ENCODE measurements at places on chromosomes 6 and 20.
A peak's percentile ranks its signal among the peaks of the same experiment; 100 is the strongest.

- DNase-seq = no peak
Measured at GRCh38 chr6:75280131-75280855, 4.3 kb downstream of the TMEM30A start.

GRCh38 chr20:57991211-57991881 lies 237.1 kb downstream of the ANKRD60 start:
- DNase-seq = no peak

DNA sequence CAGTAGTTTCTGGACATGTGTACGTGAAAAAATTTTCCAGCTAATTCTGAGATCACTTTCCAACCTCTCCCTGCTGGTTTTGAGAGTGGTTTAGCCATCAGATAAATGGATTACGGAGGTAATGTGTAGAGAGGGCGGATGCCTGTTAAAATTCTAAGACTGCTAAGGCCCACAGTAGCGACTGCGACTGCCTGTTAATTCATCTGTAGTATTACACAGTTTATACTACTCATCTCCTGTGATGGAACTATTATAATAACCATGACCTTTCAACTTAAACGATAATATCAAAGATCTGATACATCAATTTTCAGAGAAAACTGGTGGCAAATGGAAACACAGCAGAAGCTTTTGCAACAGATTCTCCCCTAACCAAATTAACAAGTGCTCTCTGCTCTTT lies 102.3 kb downstream of the IRF4 start:
- DNase-seq = no peak

GRCh38 chr6:21947731-21948386 lies 349.0 kb downstream of the PRL start:
- DNase-seq = no peak

DNA sequence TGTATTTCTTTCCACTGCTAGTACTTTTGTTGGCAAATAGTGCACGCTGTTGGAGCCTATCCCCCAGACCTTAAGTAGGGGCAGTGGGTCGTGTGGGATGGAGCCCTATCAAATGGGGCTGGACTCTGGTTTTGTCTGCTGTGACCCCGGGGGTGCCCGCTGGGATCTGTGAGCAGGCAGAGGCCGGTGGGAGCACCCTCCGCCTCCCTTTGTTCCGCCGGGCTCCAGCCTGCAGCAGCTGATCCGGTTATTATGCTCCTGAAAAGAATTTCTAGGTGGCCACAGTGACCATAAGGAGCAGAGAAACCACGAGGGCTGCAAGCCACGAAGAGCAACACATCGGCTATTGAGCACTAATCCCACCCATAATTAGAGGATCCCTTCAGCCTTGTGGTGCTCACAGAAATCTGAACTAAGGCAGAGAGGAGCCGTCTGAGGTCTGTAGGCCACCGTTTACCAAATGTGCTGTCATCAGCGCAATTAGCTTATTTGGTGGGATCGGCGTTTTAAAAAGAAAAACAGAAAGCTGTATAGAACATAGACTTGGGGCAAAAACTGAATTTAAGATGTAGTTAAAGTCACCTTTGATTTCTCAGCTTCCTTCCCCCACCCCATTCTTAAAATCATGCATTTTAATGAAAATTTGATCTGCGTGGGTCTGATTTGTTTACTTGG lies 598.3 kb upstream of the JAG1 start:
- DNase-seq = no peak

GRCh38 chr6:18510644-18511033 lies 123.5 kb downstream of the RNF144B start:
- DNase-seq = no peak

DNA sequence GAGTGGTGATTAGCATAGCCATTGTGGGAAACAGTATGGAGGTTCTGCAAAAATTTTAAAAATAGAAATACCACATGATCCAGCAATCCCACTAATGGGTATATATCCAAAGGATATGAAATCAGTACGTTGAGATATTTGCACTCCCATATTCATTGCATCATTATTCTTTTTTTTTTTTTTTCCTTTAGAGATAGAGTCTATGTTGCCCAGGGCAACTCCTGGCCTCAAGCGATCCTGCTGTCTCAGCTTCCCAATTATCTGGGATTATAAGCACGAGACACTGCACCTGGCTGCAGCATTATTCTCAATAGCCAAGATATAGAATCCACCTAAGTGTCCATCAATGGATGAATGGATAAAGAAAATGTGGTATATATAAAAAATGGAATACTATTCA lies 6.9 kb upstream of the MCCD1 start:
- DNase-seq = no peak

- no peak for DNase-seq
Measured at GRCh38 chr6:50272611-50273010, 222.9 kb upstream of the DEFB112 start.

DNA sequence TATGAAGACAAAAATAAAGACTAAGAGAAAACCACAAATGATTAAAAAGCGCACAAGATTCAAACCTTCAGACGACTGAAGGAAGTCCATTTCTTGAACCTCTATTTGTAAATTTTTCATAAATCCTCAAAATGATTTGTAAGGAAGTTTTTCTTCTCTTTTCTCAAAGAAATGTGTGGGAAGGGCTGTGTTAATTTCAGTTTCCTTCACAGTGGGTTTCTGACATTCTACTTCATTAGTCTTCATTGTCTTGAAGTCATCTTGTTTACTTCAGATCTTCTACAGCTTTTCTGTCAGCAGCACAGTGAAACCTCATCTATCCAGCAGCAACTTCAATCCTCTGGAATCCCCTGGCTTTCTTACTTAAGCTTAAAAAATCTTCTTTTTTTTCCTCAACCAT lies 87.6 kb upstream of the MYLIP start:
- DNase-seq = no peak

GRCh38 chr6:31880616-31881015 lies 1.8 kb upstream of the SLC44A4 start:
- no peak for DNase-seq

DNA sequence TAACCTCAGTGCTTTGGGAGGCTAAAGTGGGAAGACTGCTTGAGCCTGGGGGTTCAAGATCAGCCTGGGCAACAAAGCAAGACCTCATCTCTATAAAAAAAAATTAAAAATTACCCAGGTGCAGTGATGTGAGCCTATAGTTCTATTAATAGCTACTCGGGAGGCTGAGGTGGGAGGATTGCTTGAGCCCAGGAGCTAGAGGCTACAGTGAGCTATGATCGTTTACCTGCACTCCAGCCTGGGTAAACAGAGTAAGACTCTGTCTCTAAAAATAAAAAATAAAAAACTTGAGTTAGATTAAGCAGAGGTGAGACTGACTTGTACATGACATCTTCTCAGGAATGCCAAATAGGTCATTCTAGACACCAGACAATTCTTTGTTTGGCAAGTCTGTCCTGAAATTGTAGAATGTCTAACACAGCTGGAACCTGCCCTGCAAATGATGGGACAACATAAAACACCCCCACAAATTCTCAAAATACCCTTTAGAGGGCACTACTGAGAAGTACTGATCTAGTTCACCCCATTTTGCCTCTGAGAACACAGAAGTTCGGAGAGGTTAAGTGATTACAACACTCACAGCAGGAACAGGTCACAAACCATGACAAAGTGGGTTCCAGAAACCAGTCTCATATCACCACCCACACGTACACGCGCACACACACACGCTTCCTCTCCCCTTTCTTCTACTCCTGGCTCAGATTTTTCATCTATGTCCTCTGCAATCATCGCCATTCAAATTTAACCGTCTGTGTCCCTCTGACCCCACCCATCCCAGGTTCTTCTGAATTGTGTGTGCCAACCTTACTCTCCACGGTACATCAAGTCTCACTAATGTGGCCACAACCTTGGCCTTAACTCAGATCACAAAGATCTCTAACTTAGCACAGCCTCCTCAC lies 38.3 kb downstream of the ARHGAP18 start:
- DNase-seq = peak; percentile 57

DNA sequence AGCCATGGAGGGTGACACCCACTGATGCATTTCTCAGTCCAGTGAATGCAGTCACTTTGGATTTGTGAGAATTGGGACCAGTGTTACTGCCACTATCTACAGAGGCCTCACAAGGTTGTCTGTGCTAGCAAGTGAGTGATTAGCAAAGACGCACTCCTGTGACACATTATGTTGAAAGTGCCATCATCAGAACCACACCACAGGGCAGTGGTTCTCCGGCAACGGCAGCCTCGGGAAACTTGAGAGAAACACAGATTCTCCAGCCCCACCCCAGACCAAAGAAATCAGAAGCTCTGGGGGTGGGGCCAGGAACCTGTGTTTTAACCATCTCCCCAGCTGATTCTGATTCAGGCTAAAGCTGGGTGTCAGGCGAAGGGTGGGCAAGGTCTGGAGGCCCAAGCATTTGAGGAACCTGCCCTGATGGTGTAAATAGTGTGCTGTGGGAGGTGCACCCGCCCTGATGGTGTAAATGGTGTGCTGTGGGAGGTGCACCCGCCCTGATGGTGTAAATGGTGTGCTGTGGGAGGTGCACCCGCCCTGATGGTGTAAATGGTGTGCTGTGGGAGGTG lies 39.9 kb downstream of the TMEM242 start:
- DNase-seq = no peak

DNA sequence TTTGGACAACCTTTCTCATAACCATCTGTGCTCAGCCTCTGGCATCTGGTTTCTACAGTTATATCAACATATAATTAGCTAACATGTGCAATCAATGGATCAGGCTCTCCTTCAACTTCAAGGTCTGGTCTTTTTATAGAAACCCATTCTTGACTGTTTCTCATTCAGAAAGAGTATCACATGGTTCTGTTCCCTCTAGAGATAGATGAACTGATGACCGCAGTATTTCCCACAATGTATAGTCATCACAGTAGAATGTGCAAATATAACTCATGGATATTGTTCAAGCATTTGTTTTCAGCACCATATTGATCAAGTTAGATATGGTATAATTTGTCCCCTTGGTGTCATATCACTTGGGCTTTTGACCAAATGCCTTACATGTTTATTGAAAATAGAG lies 656.2 kb downstream of the FRK start:
- DNase-seq = no peak

DNA sequence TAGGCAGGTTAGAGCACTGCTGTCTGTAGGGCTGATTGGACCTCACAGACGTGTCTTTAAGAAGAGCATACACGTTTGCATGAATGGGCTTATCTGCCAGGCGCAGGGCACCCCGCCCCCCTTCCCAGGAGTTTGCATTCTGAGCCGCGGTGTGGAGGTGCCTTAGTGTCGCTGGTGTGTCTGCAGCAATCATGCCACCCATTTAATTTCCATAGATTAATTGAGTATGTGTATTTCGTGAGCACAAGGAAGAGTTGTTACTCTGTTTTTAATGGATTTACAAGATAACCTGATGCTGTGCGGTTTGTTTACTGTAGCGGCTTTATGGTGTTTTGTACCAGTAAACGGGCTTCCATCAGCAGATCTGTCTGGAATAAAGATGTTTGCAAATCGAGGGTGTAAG lies 107.7 kb downstream of the ZDHHC14 start:
- DNase-seq = no peak

DNA sequence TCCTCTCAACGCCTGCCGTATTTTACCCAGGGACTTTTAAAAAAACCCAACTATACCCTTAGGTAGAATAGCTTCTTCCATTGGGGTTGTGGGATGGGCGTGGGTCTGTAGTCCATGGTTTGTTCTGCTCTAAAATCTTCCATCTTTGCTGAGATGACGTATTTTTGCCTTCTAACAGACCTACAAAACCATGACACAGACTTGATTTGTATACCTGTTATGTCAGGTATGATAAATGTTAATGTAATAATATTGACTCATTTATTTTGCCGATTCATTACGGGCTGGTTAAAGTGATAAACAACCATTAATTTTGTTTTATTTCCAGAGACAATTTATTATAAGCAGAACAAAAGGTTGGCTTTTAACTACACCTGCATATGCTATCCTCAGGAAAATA lies 48.7 kb downstream of the UST start:
- DNase-seq = no peak

GRCh38 chr20:57435498-57436222 lies 44.5 kb downstream of the RBM38 start:
- no peak for DNase-seq

- DNase-seq = no peak
Measured at GRCh38 chr20:60363698-60364097, 405.5 kb downstream of the CDH26 start.

- no peak for DNase-seq
Measured at GRCh38 chr6:46628498-46628897, 24.1 kb downstream of the CYP39A1 start.

DNA sequence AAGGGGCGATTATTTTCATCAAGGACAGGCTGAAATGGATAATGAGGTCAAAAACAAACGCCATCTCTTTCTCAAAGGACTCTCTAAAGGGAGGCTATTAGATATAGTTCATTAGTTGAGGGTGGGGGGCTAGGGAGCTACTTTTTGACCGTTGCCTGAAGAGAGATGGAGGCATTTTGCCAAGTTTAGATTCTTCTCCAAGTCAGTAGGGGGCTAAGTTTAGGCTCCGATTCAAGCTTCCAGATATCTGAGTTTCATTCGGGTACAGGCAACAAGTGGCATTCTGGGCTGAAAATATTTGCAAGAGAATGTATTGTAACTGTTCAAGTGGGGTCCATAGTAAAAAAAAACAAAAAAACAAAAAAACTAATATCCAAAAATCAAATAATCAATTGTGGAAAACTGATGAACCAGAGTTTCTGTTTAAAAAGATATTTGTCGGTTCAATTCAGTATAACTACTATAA lies 43.4 kb upstream of the PIM1 start:
- no peak for DNase-seq

DNA sequence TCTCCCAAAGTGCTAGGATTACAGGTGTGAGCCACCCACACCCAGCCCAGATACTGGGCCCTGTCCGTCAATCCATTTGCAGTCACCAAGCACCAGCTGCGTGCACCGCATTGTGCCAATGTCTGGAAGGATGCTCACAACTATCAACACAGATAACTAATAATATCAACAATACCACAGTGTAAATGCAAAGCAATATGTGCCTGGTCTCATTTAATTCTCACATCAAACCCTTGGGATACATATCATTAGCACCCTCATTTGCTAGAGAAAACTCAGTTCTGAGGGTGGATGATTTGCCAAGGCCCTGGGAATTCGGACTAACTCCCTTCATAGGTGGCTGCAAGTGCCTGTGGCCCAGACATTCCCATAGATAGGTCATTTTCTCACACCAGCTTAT lies 14.5 kb downstream of the RIPOR3 start:
- DNase-seq = no peak

Data from stimulated activated CD4-positive, alpha-beta T cell treated with anti-CD3 and anti-CD28 coated beads, TNF-alpha, amount 100 ng/mL, for 4 hours (primary cell).